ENCODE measurements at places on chromosomes 3 and 15. TPM values are rescaled to one million over a fixed set of nuclear protein-coding genes. Genes with fewer than 3 reads are reported as not detected.

Gene SPG21
- 90.6 TPM for total RNA-seq

Gene CHRNA7
- 0.37 TPM for total RNA-seq

Gene AHSG
- not detected for total RNA-seq

Gene MYO1E
- total RNA-seq, result 103 TPM

Gene TGM4
- not detected for total RNA-seq

All from uterine smooth muscle cell (primary cell).